ENCODE measurements at places on chromosomes 4 and X.

DNA sequence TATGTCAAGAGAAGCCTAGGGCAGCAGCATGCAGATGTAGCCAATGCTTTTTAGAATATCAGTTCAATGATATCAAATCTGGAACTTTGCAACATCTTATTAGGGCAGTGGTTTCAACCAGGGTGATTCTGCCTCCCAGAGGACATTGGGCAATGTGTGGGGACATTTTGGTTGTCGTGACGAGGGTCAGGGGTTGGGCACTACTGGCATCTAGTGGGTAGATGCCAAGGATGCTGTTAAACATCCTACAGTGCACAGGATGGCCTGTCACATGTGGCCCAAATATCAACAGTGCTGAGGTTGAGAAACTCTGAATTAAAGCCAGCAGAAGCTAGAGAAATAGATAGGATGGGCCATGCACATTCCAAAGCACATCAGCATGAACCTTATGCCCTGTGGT, 152.3 kb downstream of the AMELX start:
- no peak for DNase-seq

GRCh38 chrX:73940893-73941470, 363.0 kb upstream of the ZCCHC13 start:
- no peak for DNase-seq

- DNase-seq: no peak
These were observed 19.1 kb upstream of the PRRG3 start for GRCh38 chrX:151676196-151676595.

DNA sequence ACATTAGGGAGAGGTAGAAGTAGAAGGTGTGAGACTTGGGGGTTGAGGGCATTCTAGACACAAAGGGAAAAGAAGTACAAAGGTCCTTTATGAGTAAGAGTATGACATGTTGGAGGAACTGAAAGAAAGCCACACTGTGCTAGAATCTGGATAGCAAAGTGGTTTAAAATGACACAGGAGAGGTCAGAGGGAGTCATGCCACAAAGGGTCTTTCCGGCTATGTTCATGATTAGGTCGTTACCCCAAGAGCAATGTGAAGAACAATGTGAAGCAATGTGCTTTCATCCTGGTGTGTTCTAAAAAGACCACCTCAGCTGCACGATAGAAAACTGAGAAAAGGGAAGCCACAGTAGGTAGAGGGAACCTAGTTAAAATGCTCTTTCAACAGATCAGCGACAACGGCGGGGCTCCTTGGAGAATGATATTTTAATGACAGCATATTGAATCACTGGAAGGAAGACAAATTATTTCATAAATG, 29.2 kb downstream of the SMIM14 start:
- no peak for DNase-seq

GRCh38 chrX:149487292-149487691, 17.8 kb downstream of the IDS start:
- DNase-seq: no peak

DNA sequence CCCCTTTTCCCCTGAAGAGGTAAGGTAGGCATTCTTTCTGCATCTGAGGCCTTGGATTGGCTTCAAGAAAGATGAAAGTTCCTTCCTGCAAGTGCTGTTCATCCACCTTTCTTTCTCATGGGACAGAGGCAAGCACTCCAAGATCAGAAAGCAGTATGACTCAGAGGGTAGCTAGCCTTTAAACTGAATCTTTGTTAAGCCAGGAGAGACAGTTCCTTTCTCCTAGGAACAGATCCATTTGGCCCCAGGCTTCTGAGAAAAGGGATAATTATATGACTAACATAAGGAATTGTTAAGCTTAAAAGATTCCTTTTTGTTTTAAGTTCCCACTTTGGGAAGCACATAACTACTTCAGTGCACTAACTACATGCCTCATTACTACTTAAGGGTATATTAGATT, 192.0 kb downstream of the PPP3CA start:
- DNase-seq: peak; percentile 74

DNA sequence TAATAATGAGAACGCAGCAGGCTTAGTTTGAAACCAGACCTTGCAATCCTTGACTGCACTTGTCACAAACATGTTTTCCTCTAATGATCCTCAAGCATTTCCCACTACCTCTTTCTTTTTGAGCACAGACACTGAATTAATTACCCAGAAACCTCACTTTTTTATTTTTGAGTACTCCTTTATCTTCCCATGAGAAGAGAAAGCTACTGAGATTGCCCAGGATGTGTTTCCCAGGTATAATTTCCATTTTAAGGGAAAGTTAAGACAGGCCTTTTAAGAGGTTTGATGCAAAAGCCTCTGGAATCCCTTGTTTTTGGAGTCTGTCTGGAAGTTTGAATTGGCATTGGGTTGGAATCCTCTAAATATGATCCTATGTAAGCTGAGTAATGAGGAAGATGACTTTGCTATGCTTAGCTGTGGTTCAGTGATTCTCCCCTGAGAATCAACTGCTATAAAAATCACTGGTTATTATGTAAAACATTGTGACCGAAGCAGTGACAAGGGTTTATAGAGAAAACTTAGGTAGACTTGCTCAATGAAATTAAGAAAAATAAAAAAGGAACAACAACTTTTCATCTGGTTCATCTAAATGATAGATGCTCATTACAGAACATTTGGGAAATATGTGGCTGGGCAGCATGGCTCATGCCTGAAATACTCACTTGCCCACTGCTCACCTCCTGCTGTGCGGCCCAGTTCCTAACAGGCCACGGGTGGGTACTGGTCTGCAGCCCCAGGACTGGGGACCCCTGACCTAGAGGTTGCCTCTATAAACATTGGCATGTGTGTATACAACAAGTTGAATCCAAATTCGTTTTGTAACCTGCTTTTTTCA, 10.8 kb upstream of the RHOH start:
- DNase-seq: peak; percentile 4

DNA sequence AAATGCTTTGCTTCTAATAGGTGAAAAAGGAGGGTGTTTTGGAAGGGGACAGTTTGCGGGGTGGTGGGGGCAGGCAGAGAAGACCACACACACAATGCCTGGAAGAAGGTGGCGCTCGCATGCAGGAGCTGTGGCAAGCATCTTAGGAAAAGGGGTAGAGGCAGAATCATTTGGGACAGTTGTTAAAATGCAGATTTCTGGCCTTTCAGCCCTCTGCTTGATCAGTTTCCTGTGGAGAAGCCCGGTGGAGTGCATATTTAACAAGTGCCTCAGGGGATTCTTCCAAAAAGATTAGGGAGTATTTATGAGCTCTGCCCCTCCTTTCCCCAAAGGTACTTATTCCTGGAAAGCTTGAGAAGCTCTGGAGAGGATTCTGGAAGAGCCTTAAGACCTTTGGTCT, 4.8 kb downstream of the NOCT start:
- DNase-seq: peak; percentile 44

GRCh38 chr4:152564336-152564735, 28.4 kb upstream of the FBXW7 start:
- no peak for DNase-seq

- DNase-seq: no peak
These were observed 1242.8 kb upstream of the DIAPH2 start for GRCh38 chrX:95441836-95442235.

- peak; percentile 27 for DNase-seq
These were observed 72.1 kb downstream of the DDIT4L start for GRCh38 chr4:100118181-100118580.

GRCh38 chr4:184479516-184479950, 5.2 kb upstream of the IRF2 start:
- no peak for DNase-seq

- no peak for DNase-seq
These were observed 74.7 kb downstream of the FAM47B start for GRCh38 chrX:35017284-35017683.

- peak; percentile 60 for DNase-seq
These were observed 23.4 kb downstream of the CCNI start for GRCh38 chr4:77052352-77052751.

DNA sequence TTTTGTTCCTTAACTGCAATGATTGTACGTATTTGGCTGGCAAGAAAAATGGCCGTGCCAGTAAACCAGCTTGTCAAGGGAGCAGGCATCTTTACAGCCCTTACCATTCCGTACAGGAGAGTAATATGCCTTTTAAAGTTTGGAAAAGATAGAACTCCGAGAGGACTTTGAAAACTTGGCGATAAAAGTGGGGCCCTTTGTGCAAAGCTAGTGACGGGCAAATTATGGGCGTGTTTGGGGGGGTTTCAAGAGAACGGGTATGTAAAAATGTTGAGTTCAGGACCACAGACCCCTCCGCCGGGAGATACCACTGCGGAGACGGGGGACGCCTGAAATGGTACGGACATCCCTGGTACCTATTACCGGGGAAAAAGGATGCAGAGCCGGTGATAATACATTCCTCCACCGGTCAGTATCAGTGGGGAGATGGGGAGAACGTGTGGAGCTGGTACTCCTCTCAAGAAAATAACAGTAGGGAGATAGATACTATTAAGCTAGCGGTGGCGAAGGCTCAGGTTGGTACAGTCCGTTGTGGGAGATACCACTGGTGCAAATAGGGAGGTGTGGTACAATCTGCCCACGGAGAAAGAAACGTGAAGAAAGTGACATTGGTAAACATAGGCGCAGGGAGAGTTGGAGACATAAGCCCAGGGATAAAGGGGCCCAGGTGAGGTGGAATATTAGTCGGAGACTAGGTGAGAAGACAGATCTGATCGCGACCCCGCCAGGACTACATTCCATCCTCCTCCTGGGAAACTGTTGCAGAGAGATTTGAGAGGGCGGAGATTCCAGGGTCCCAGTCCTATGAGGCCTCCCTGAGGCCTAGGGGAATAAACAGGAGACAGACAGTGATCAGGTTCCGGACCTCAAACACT, 14.5 kb downstream of the SPACA5 start:
- peak; percentile 87 for DNase-seq

DNA sequence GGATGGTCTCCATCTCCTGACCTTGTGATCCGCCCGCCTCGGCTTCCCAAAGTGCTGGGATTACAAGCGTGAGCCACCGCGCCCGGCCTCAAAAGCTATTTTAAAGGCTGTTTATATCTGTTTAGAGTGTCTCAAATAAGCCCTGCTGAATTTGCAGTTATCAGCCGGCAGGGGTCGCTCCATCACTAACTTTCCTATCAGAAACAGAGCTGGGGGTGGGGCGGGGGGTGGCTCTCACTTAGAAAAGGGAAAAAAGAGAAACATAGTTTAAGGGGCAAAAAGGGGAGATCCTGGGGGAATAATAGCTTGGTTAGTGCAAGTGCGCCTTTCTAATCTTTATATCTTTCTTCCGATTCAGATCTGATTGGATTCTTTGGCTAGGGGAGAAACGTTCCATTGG, 450.7 kb downstream of the UBE2NL start:
- DNase-seq: no peak

DNA sequence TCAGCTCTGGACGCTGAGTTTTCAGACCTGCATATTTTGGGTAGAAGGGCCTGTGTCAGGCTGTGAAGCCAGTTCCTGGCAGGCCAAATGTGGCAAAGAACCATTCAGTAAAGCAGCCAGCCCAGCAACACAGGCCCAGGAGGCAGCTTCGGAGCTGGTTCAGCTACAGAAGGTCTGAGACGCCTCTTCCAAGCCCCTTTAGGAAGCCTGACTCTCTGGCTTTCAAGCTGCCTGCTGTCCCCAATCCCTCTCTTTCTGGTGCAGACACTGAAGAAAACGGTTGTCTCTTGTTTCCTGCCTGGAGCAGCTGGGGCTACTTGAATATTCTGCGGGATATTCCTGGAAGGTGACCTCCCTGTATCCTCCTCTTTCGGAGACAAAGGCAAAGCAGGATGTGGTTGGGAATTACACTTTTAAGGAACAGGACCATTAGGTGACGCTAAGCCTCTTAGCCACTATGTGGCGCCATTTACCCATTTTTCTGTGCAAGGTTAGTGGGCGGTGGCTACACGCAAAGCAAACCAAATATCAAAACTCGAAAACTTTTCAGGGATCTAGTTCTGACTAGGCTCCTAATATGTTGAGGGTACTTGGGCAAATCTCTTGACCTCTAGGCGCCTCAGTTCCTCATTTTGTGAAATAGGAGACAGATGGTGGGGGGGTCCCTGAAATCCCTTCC, 47.2 kb upstream of the LAS1L start:
- peak; percentile 38 for DNase-seq

DNA sequence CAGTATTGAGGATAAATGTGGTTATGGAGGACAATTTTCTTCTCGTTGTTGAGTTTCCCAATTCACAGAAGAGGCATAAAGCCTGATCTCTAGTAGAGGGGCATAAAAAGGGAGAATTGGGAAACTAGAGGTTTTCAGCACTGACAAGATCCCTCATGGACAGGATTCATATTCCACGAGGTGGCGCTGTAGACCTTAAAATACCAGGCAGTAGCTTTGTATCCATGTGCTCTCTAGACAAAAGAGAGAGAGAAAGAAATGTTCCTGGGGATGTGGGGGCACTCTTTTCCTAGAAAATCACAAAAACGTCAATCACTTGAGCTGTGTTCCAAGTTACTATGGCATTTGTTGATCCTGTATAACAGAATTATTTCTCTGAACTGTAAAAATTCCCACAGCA, 128.3 kb downstream of the MAGEE1 start:
- DNase-seq: peak; percentile 18

- DNase-seq: peak; percentile 0
These were observed 48.3 kb upstream of the NAP1L2 start for GRCh38 chrX:73262991-73263390.

DNA sequence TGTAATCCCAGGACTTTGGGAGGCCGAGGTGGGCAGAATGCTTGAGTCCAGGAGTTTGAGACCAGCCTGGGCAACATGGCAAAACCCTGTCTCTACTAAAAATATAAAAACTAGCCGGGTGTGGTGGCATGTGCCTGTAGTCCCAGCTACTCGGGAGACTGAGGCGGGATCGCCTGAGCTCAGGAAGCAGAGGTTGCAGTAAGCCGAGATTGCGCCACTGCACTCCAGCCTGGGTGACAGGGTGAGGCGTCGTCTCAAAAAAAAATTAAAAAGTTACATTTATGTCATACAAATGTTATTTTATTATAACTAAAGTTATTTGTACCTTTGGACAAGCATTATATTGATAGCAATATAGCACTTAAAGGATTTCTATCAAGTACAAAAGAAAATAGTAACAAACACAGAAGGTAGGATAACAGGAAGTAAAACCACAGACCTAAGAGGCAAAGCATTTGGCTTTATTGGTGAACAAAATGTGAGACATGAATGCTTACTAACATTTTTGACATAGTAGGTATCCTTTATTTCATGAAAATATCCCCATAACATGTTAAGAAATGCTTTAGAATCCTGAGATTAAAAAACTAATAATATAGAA, 51.5 kb downstream of the TMEM165 start:
- no peak for DNase-seq

DNA sequence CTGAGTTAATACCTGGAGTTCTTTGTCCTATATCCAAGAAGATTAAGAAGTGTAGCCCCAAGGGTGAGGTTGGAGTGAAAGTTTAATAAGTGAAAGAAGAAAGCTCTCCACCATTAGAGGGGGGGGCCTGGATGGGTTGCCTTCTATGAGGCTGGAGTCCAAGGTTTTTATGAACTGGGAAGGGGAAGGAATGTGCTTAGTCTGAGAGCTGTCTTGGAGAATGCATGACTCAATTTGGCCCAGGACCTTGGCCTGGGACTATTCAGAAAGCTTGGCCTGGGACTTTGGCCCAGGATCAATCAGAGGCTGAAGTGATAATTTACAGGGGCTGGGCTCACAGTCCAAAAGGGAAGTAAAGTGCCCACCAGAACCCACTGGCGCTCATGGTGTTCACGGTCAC, 1049.0 kb upstream of the GRIA3 start:
- DNase-seq: no peak

- no peak for DNase-seq
These were observed 8.8 kb upstream of the ELOVL6 start for GRCh38 chr4:110207233-110207632.

Measured in NCI-H69 (cell line).